ENCODE measurements at places on chromosomes 3 and 15. TPM values are rescaled to one million over a fixed set of nuclear protein-coding genes. Genes with fewer than 3 reads are reported as not detected.

RTP3 gene
- total RNA-seq = not detected

IL5RA gene
- not detected for total RNA-seq

TRPM1 gene
- not detected for total RNA-seq

SH3GL3 gene
- not detected for total RNA-seq

GRCh38 chr3:41103200-41103599 lies 96.1 kb upstream of the CTNNB1 start:
- DNase-seq = no peak
- no peaks in the 10 kb centered on the region for H3K36me3 ChIP-seq
- H3K4me3 ChIP-seq = no peak overlapping the region
- no peaks in the 10 kb centered on the region for H3K4me1 ChIP-seq
- no peak overlapping the region for H3K27ac ChIP-seq
- peaks cover 6% of the 10 kb centered on the region for H3K27me3 ChIP-seq

- H3K4me1 ChIP-seq = peaks cover 17% of the 10 kb centered on the region
- peaks cover 69% of the 10 kb centered on the region for H3K27me3 ChIP-seq
These were observed 15.7 kb upstream of the AEN start for GRCh38 chr15:88605189-88606069.

GRCh38 chr3:12275974-12276650 lies 12.8 kb upstream of the PPARG start:
- H3K27me3 ChIP-seq = peaks cover 5% of the 10 kb centered on the region
- no peak overlapping the region for H3K4me3 ChIP-seq
- H3K36me3 ChIP-seq = no peaks in the 10 kb centered on the region
- no peaks in the 10 kb centered on the region for H3K4me1 ChIP-seq
- no peak for DNase-seq

DNA sequence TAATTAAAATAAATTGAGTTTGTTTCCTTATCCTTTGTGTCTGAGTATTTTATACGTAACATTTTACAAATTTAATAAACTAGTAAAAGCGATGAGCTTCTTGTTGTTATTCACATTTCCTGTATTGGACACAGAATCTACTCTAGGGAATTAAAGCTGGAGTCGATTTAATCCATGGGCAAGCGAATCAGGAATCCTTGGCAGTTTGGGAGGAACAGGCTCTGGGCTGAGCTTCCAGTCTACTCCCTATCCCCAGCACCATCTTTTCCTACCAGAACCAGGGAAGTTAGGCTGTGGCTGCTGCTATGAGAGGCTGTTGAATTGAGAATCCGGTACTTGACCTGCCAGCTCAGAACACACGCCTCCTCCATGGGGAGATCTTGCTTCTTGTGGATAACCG lies 437.3 kb upstream of the TPM1 start:
- no peaks in the 10 kb centered on the region for H3K36me3 ChIP-seq
- DNase-seq = no peak
- no peak overlapping the region for H3K4me3 ChIP-seq
- H3K27me3 ChIP-seq = peaks cover 3% of the 10 kb centered on the region
- H3K27ac ChIP-seq = no peak overlapping the region
- no peaks in the 10 kb centered on the region for H3K4me1 ChIP-seq

DNA sequence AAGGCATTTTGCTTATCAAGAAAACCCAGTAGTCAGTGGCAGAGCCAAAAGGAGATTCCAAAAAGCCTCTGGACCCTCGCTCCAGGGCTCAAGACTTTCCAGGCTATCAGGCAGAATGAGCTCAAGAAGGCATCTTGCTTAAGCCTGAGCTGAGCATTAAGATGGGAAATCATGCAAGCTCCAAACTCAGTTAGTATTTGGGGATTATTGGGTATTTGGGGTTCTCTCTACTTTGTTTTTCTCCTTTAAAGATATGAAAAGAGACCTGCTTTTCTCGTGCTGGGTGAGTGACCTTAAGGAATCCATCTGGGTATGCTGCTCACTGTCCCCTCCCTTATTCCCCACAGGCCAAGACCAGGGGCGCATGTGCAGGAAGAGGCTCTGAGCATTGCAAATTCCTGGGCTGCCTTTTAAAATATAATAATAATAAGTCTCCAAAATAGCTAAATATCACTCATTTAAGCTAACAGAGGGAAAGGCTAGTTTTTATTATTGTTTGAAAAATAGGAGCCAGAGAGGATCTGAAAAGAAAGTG lies 75.4 kb upstream of the HACD2 start:
- no peak for DNase-seq
- no peaks in the 10 kb centered on the region for H3K4me1 ChIP-seq
- H3K4me3 ChIP-seq = no peak overlapping the region
- no peaks in the 10 kb centered on the region for H3K36me3 ChIP-seq

GRCh38 chr3:14299767-14300166 lies 102.6 kb upstream of the SLC6A6 start:
- peaks cover 23% of the 10 kb centered on the region for H3K4me1 ChIP-seq
- H3K36me3 ChIP-seq = no peaks in the 10 kb centered on the region
- H3K4me3 ChIP-seq = no peak overlapping the region
- no peak for DNase-seq
- H3K27ac ChIP-seq = peak overlapping the region; percentile 6

DNA sequence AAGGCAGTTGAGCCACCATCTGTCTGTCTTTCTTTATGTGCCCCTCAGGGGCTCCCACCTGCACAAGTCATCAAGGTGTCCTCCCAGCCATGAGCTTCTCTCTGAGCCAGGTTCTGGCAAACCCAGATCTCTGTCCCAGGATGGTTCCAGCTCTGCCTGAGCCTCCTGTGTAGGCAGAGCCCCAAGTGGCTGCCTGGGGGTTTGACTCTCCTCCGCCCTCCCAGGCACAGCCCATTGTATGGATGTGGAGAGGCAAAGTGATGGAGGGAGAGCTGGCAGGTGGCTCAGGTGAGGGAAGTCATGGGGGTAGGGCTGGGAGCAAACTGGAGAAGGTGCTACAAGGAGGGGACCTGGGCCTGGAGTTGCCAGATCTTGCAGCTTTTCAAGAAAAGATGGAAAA lies 56.9 kb downstream of the GRIP2 start:
- peaks cover 30% of the 10 kb centered on the region for H3K36me3 ChIP-seq
- no peak overlapping the region for H3K4me3 ChIP-seq
- no peaks in the 10 kb centered on the region for H3K4me1 ChIP-seq
- no peaks in the 10 kb centered on the region for H3K27me3 ChIP-seq
- no peak for DNase-seq

- no peak overlapping the region for H3K27ac ChIP-seq
- no peak overlapping the region for H3K4me3 ChIP-seq
- DNase-seq = no peak
- no peaks in the 10 kb centered on the region for H3K4me1 ChIP-seq
- no peaks in the 10 kb centered on the region for H3K27me3 ChIP-seq
- H3K36me3 ChIP-seq = no peaks in the 10 kb centered on the region
These were observed 53.5 kb downstream of the TFDP2 start for GRCh38 chr3:142095841-142096240.

DNA sequence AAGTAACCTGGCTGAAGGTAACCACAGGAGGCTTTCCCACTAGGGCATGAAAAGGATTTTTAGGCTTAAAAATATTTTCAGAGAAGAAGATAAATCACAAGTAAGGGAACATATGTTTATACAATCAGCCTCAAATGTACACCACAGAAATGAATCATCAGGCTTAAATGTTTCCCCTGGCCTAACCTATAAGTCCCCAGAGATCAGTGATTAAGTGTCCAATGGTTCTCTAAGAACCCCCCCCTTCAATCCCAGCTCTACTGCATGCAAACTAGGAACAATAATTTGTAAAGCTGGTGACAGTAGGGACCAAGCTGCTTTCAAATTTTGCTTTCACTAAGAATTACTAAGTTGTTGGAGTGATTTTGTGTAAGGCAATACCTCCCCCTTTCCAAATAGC lies 431.6 kb upstream of the LMCD1 start:
- H3K27ac ChIP-seq = no peak overlapping the region
- H3K36me3 ChIP-seq = no peaks in the 10 kb centered on the region
- no peak for DNase-seq
- H3K27me3 ChIP-seq = no peaks in the 10 kb centered on the region

DNA sequence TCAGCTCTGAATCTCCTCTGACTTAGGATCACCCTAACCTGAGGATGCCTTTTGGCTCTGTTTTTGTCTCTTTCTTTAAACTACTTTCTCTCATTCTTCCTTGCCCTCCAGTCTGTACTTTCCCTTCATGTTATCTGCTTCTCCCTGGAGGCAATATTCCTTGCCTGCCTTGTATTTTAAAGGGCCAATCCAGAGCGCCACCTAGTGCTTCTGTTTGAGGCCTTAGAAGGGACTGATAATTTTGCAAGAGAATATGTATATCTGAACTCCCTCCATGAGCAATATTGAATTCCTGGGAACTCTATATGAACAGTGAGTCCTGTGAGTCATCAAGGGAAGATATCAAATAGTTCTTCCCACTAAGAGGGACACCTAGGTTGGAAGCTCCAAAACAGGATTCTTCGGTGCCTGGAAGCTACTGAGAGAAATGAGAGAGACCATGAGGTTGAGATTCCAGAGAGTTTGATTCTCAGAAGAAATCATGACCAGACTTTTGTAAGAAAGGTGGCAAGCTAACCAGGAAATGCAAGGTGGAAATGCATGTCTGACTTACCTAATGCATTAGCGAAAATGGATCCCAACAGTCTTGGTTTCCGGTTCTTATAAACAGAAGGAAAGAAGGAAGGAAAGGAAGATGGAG lies 203.8 kb upstream of the CD96 start:
- H3K27ac ChIP-seq = peak overlapping the region; percentile 12
- DNase-seq = peak; percentile 69
- H3K4me3 ChIP-seq = no peak overlapping the region
- no peaks in the 10 kb centered on the region for H3K27me3 ChIP-seq

Data from activated CD8-positive, alpha-beta T cell treated with anti-CD3 and anti-CD28 coated beads, Interleukin-2, amount 10 ng/mL, durations not matched to agents 7 days and 5 days (primary cell).